ENCODE measurements at places on chromosomes 5 and 9. TPM values are rescaled to one million over a fixed set of nuclear protein-coding genes. Genes with fewer than 3 reads are reported as not detected.

DNA sequence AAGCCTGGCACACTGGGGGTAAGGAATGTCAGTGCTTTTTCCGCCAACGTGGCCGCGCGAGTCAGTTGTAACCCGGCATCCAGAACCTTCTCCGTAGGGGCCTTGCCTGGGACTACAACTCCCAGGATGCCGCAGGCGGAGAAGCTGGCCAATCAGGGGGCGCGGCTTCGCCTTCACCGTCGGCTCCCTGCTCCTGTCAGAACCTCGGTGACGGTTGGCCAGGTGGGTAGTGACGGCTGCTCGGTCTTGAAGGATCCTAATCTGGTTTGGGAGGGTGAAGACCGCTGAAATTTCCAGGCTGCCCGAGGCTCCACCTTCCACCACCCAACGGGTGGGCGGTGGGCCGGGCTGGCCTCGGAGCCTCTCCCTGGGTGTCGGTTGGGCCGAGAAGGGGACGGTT is at the start of gene C5orf58:
C5orf58 (plus strand) TSS at position 200 of the 400 bp plus-strand sequence. CDS start 1,992 bp downstream, outside the sequence.
- no peaks in the 10 kb centered on the region for H3K36me3 ChIP-seq
- H3K27me3 ChIP-seq: no peaks in the 10 kb centered on the region
- H3K27ac ChIP-seq: no peak within 1 kb of the TSS
- H3K4me3 ChIP-seq: no peak within 1 kb of the TSS

- no peaks in the 10 kb centered on the region for H3K27me3 ChIP-seq
- no peaks in the 10 kb centered on the region for H3K36me3 ChIP-seq
- H3K4me1 ChIP-seq: peaks cover 5% of the 10 kb centered on the region
- DNase-seq: no peak
Measured at GRCh38 chr5:42828671-42829070, 17.0 kb upstream of the SELENOP start.

GRCh38 chr5:112419986-112420864 is 1.1 kb upstream of the EPB41L4A start:
- H3K27ac ChIP-seq: peak overlapping the region; percentile 81
- H3K27me3 ChIP-seq: no peaks in the 10 kb centered on the region
- H3K4me3 ChIP-seq: peak overlapping the region; percentile 46
- no peaks in the 10 kb centered on the region for H3K36me3 ChIP-seq
- no peaks in the 10 kb centered on the region for H3K4me1 ChIP-seq

DNA sequence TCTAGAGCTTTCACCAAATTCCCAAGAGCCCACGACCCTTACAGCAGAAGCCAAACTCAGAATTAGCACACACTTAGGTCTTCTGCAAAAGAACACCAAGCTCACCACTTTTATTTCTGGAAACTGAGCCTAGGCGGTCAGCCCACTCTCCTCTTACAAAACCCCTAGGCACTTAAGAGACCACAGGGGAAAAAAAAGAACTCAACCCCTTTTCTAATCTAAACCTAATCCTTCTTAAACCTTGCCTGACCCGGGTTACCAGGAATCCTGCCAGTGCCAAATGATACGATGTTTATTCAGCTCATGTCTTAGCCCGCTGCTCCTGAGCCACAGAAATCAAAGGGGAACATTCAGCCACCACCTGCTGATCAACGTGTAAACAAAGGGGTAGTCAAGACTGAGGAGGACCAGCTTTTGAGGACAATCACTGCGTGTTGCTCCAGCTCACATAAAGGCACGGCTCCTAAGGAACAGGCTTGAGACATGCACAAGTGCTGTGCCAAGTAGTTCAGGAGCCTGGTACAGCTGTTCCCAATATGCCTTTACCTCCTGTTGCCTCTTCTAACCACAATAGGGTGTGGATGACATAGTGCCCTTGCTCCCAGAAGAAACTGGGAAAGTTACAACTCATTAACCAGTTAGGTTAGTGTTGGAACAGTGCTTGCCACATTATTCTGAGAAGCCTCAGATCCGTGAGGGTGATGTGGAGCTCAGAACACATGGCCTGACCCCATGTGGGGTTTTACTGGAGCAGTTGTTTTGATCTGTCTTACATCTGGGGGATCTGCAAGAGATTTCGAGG is 49.3 kb downstream of the ZFAND5 start:
- peaks cover 15% of the 10 kb centered on the region for H3K4me1 ChIP-seq
- no peak overlapping the region for H3K27ac ChIP-seq
- H3K4me3 ChIP-seq: no peak overlapping the region

- H3K4me3 ChIP-seq: no peak overlapping the region
- H3K27me3 ChIP-seq: no peaks in the 10 kb centered on the region
- no peak for DNase-seq
Measured at GRCh38 chr5:151056379-151057325, 24.2 kb downstream of the TNIP1 start.

DNA sequence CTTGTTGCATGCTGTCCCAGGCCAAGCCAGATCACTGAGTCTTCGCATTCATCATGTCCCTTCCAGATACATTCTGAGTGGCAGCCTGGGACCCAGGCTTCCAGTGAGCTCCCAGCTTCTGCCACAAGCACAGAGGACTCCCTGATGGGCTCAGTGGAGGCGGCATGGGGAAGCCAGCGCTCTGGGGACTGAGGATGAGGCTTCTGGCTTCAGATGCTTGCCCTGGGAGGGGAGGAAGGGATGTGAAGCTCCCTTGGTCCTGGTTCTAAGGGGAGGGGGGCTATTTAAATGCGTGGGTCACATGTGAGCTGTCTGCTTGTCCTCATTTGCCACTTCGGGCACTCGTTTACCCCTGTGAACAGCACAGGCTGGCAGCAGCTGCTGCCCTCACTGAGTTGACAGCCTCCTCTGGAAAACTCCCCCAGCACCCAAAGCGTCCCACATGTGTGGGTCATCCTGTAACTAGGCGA is 174.0 kb downstream of the NR3C1 start:
- no peak for DNase-seq
- H3K27ac ChIP-seq: no peak overlapping the region
- H3K4me1 ChIP-seq: peaks cover 13% of the 10 kb centered on the region
- no peaks in the 10 kb centered on the region for H3K36me3 ChIP-seq
- H3K4me3 ChIP-seq: no peak overlapping the region

DNA sequence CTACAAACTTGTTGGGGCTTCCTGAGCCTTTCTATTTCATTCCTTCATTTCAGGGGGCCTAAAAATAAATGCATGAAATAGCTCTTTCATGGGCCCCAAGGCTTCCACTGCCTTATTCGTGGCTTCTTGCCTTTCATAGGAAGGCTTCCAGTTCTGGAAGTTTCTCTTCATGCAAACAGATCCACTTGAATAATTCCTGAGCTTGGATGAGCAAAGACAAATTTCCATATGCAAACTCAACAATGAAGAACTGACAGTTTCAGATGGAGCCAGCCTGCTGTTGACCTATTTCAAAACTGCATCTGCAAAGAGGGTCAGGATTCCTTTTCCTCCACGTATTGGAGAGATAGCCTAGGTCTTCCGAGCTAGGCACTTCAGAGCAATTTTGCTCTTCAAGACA is 142.1 kb downstream of the MLLT3 start:
- DNase-seq: no peak
- no peaks in the 10 kb centered on the region for H3K27me3 ChIP-seq
- H3K27ac ChIP-seq: no peak overlapping the region
- peaks cover 7% of the 10 kb centered on the region for H3K4me1 ChIP-seq

- DNase-seq: no peak
- H3K4me1 ChIP-seq: no peaks in the 10 kb centered on the region
- H3K27ac ChIP-seq: no peak overlapping the region
Measured at GRCh38 chr9:112080831-112081542, 94.1 kb downstream of the SUSD1 start.

- DNase-seq: no peak
- H3K36me3 ChIP-seq: no peaks in the 10 kb centered on the region
- H3K27me3 ChIP-seq: no peaks in the 10 kb centered on the region
Measured at GRCh38 chr5:97192580-97193354, 9.7 kb upstream of the RIOK2 start.

DNA sequence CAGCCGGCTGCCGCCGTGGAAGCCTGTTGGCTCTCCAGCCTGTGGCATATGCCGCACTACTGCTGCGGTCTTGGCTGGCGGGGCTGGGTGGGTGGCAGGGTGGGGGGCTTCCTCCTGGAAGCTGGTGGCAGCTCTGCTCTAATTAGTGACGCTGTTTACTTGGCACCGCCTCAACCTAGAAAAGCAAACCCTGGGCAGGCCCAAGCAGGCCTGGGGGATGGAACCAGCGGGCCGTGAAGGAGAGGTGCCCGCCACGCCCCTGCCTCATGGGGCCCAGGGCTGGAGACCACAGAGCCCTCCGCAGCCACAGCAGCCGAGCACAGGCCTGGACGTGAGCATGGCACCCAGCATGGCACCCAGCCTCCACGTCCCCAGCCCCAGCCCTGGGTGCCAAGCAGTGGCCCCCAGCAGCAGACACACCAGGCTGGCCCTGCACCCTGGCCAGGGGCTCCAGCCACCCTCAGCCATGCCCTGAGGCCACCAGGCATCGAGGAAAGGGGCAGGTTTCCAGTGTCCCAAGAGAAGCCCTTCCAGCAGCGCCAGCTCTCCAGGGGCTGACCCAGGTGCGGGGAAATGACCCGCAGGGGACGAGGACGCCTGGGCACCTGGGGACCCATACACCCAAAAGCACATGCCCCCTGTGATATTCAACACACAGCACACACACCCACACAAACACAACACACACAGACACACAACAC is 5.4 kb upstream of the CCDC187 start:
- H3K36me3 ChIP-seq: no peaks in the 10 kb centered on the region
- H3K27ac ChIP-seq: no peak overlapping the region
- DNase-seq: no peak
- H3K4me1 ChIP-seq: no peaks in the 10 kb centered on the region

- H3K36me3 ChIP-seq: no peaks in the 10 kb centered on the region
- H3K27me3 ChIP-seq: no peaks in the 10 kb centered on the region
Measured at GRCh38 chr5:137398154-137398553, 101.0 kb downstream of the SPOCK1 start.

DNA sequence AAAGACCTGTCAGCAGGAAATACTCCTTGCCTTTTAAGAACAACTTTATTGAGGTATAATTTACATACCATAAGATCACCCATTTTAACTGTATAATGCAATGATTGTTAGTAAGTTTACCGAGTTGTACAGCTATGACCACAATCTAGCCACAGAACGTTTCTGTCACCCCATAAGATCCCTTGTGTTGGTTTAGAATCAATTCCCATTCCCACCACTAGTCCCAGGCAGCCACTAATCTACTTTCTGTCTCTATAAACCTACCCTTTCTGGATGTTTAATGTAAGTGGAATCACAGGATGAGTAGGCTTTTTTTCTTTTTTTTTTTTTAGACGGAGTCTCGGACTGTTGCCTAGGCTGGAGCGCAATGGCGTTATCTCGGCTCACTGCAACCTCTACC is 4.4 kb downstream of the GPR107 start:
- no peak overlapping the region for H3K4me3 ChIP-seq
- H3K27me3 ChIP-seq: no peaks in the 10 kb centered on the region
- no peak overlapping the region for H3K27ac ChIP-seq

GRCh38 chr9:131747352-131747751 is 7.5 kb upstream of the RAPGEF1 start:
- no peaks in the 10 kb centered on the region for H3K4me1 ChIP-seq
- DNase-seq: no peak
- H3K27me3 ChIP-seq: no peaks in the 10 kb centered on the region
- no peaks in the 10 kb centered on the region for H3K36me3 ChIP-seq

DNA sequence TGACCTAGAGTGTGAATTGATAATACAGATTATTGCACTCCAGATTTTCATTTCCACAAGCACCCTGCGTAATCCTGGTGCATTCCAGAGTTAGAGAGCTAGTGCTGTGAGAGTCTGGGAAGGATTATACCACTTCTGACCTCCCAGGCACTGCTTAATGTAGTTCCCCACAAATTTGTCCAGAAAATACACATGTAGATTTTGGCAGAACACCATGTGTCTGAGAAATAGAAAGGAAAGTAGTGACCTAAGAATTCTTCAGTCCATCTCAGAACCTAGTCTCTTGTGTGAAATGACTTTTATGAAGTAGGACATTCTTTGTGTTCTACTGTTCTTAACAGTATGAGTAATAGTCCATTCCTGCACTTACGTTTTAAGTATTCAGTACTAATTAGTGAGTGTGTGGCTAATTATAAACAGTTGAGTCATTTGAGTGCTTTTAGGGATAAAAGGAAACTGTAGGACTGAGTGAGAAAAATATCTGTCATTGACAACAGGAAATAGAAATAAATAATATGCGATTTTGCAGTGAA is 27.8 kb upstream of the PTPDC1 start:
- H3K27ac ChIP-seq: no peak overlapping the region
- H3K4me3 ChIP-seq: no peak overlapping the region
- H3K4me1 ChIP-seq: no peaks in the 10 kb centered on the region
- DNase-seq: no peak
- no peaks in the 10 kb centered on the region for H3K36me3 ChIP-seq
- no peaks in the 10 kb centered on the region for H3K27me3 ChIP-seq

DNA sequence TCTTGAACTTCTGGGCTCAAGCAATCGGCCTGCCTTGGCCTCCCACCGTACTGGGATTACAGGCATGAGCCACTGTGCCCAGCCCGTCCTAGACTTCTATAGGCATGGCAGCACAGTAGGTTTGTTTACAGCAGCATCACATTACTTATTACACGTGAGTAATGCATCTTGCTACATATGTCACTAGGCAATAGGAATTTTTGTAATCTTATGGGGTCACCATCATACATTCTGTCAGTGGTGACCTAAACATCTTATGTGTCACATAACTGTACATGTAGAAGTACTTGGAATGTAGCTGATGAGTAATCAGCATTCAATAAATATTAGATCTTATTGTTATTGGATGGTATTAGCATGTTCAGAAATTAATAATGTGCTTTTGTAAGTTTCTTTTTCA is 22.9 kb upstream of the ABCA1 start:
- no peaks in the 10 kb centered on the region for H3K36me3 ChIP-seq
- H3K4me1 ChIP-seq: no peaks in the 10 kb centered on the region
- no peak for DNase-seq

- H3K27me3 ChIP-seq: no peaks in the 10 kb centered on the region
- no peak overlapping the region for H3K4me3 ChIP-seq
- DNase-seq: no peak
- H3K4me1 ChIP-seq: no peaks in the 10 kb centered on the region
Measured at GRCh38 chr5:179916523-179916922, 8.8 kb upstream of the TBC1D9B start.

The SLC34A3 gene
- total RNA-seq: not detected

The HSPB3 gene
- total RNA-seq: not detected

The CDKN2A gene
- total RNA-seq: 8.2 TPM

The SLC28A3 gene
- not detected for total RNA-seq

The TLE1 gene
- total RNA-seq: 76.4 TPM

The BTNL8 gene
- total RNA-seq: 1.2 TPM

The TICAM2 gene
- total RNA-seq: 2.1 TPM

The PCDHB9 gene
- 0.30 TPM for total RNA-seq

The RCL1 gene
- total RNA-seq: 23.3 TPM

The BAAT gene
- total RNA-seq: 0.19 TPM

The C9 gene
- not detected for total RNA-seq

The PCDHB3 gene
- total RNA-seq: 1.3 TPM
